Caudate nucleus (tissue), 63 donors: ENCODE measurements at places on chromosomes 7 and 10.

DNA sequence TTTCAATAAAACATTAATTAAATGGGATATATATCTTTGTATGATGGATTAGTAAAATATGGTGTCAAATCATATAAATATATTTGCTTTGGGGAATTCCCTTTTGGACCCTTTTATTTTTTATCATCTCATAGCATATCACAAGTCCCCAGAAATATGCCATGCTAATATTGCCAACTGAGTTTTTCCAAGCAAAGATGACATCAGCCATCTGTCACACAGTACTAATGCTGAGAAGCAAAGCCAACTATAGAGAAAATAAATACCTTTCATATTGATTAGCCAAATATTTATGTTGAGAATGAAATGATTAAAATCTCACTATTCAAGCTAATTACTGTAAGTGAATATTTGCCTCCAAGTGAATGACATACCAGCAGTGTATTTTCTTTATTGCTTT is 575.3 kb downstream of the ETV1 start:
- DNase-seq: no peak

DNA sequence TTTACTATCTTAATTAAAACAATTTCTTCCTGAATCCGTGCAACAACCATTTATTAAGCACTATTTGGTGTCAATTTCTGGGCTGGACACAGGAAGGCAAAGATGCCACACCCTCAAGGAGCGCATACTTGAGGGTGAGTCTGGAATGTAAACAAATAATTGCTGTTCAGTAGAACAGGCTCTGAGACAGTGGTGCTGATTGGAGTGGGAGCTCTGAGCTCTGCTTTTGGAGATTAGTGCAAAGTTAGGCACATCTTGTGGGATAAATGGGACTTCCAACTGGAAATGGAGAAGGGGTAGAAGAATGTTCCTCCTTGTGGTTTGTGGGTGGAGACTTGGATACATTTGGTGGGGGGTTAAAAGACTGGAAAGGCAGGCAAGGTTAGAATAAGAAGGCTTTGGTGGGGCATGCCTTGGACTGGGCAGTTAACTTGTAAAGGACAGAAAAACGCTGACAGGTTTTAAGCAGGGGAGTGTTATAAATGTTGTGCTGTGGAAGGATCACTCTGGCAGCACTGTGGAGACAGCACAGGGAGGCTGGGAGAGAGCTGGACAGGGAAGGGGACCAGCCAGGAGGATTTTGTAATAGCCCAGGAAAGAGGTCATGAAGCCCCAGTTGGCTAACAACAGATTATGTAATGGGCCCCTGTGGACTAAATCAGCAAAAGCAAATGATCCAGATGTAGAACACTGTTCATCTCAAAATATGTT is 80.7 kb downstream of the ZNF365 start:
- no peak for DNase-seq

DNA sequence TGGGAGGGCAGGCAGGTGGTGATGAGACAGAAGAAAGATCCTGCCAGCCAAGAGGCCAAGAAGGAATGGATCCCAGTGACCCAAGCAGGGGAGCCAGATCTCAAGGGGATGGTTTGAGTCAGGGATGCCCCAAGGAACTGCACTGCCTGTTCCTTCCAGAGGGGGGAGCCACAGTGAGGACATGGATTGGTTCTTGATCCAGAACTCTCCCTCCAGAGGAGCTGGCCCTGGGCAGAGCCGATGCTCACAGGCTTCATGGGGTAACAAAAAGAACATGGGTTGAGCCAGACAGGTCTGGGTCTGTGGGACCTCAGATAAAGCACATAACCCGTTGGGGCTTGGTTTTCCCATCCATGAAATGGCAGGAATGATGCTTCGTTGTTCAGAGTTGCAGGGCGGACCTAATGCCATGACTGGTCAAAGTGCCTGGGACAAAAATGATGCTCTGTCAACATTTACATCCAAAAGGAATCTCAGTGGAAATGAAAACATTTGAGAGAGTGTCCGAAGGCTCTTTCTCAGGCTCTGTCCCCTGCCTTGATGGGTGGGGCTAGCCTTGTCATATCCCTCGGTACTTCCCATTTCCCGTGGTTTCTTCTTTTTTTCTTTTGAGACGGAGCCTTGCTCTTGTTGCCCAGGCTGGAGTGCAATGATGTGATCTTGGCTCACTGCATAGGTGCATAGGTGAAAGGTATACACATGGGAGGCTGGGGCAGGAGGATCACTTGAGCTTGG is 4.7 kb upstream of the DENND2A start:
- DNase-seq: no peak

DNA sequence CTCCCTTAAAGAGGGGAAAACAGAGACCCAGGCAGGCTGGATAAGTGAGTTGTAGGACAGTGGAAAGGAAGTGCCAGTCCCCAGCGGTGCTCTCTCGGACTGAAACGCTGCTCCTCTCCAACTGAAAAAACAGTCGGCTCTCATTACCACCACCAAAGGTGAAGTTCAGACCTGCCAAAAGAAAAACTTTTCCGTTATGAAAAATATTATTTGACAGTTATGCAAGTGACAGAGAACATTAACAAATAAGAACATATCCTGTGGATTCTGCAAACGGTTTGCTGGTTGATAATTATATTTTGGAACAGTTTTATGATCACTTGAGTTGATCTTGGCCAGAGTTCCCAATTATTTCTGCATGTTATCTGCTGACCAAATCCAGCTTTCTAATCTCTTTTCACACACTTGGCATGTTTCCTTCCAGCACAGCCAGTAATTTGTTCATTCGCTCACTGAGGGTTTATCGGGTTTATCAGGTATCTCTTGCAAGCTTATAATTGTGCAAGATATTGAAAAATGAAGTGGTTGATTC is 82.6 kb downstream of the PTPRE start:
- no peak for DNase-seq

DNA sequence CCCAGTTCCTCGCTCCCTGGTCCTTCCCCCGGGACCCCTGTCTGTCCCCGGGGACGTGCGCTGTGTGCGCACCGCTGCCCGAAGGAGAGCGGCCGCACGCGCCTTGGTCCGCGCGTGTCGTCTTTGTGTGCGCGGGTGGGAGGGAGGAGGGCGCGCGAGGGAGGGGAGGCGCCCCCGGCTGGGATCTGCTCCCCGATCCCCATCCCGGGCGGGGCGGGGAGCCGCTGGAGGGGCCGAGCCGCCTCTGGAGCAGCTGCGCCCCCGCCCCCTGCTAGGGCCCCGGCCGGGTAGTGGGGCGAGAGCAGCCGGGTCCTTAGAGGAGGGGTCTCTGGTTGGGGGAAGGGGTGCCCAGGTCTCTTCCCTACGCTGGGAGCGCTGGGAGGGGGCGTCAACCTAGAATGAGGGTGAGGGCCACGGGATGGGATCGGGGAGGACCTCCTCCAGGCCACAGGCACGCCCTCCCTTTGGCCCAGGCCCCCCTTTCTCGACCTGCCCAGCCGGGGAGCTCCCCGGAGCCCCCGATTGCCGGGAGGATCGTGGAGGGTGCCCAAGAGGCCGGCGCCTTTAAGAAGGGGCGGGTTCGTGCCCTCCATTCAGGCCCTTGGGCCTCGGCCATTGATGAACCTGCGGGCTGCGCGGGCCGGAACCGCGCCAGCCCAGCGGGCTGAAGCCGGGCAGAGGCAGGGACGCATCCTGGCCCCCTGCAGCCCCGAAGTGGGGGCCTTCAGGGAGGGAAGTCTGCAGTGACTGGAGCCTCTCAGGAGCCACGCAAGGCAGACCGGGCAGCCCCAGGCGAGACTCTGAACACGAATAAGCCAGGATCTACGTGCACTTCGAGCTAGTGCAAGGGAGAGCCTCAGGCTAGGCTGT is 678 bp downstream of the SH2B2 start:
- no peak for DNase-seq

- no peak for DNase-seq
Measured at GRCh38 chr10:132987671-132988571, 45.6 kb upstream of the CFAP46 start.

DNA sequence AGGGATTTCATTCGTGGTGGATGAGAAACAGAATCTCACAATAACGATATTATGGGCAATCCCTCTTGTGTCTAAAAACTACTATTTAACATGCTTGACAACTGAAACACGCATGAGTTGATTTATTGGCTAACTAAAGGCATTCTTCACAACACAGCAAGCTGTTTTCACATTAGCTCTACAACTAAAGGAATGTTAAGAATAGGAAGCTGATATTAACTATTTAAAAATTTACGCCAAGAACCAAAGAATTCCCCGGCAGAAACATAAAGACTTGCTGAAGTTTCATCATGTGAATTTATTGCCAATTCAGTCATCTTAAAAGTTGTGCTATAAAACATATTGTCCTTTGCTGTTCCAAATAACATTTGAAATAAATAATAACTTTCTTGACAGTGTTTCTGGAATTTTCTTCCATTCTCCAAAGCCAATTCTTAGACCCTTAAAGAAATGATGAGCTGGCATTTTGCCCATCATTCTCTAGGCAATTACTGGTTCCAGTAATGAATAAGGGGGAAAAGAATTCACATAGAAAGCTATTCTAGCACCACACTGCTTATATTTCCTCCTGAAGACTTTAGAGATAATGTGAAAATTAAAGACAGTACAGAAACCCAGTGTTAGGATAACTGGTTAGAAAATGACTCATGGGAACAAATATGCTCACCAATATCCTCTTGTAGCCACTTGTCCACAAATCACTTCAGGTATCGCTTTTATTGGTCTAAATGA is 233.1 kb downstream of the PARD3 start:
- no peak for DNase-seq

- no peak for DNase-seq
Measured at GRCh38 chr7:132072873-132073272, 503.4 kb downstream of the PLXNA4 start.

- no peak for DNase-seq
Measured at GRCh38 chr7:144936314-144936713, 100.5 kb upstream of the TPK1 start.

- no peak for DNase-seq
Measured at GRCh38 chr10:122258136-122259074, 12.7 kb upstream of the BTBD16 start.

DNA sequence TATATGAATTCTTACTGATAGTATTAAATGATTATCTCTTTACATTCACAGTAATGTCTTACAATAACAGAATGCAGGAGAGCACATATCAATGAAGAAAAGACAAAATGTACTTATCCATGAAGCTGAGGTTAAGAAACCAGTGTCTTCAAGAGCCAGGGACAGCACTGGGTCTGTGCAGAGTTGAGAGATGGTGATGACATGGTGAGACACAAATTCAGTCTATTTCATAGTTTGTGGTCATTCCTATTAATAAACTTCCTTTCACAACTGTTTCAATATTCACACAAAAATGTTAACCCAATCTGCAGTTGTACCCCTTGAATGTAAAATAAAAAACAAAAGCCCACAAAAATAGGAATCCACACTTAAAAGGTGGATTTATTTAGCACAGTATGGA is 5.3 kb upstream of the MAGI2 start:
- DNase-seq: no peak

DNA sequence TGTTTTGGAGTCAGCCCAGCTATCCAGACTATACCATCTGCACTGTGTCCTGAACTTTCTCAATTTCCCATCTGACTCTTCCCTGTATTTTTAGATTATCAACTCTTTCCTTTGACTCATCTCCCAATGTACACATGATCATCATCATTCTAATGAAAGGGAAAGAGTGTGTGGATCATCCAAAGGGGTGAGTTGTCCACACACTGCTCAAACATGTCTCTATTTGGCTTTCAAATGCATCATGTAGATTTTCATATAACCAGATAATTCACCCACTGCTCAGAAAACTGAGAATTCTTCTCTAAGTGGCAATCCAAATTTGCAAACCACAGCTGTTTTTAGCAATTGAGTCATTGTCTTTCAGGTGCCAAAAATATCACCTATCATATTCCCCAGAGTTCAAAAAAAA is 190.2 kb upstream of the HPS1 start:
- DNase-seq: no peak

DNA sequence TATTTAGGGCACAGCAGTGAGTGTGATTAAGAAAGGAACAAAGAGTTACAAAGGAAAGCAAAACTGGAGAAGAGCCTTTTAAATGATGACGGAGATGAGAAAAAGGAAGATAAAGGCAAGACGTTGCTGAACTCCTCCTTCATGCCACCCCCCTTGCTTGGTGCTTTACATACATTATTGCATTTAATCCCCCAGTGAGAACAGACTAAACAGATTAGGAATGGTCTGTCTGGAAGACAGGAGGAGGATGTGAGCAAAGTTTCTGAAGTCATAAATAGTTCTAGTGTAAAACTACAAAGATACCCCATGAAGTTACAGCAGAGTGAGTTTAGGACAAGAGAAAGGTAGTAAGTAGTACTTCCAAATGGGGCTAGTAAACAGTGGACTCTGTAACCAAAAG is 113.5 kb downstream of the PLCE1 start:
- DNase-seq: no peak

GRCh38 chr10:69874449-69874848 is 72.7 kb downstream of the COL13A1 start:
- no peak for DNase-seq

DNA sequence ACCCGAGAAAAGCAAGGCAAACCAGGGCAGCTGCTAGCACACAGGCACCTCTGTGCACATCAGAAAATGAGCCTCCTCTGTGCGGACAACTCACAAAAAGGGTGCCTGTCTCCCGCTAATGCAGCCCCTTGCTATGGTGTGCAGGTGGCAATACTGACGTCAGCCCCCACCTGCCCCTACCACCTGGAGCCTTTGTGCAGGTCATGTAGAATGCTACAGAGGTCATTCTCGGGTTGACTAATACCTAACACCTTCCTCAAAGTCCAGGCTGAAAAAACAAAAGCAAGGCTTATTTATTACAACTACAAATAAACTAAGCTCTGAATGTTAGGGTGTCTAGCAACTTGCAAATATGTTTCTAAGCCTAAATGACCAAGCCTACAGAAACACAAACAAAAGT is 13.9 kb downstream of the PIP4K2A start:
- no peak for DNase-seq

DNA sequence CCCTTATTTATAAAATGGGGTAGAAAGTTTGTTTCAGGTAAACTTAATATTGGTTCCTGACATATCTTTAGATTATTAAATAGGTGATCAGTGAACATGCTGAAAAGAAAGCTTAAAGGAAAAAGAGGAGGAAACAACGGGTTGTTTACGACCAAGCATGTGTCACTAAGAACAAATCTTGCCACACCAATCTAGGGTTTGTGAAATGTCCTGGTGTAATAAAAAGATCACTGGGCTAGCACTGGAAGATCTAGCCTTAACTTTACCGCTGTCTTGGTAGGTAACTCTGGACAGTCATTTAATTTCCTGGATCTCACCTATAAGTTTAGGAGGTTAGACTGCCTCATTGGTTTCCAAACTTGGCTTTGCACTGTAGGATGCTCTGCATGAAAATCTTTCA is 19.0 kb downstream of the VPS26A start:
- DNase-seq: no peak

GRCh38 chr10:3720228-3721019 is 64.6 kb downstream of the KLF6 start:
- DNase-seq: no peak

DNA sequence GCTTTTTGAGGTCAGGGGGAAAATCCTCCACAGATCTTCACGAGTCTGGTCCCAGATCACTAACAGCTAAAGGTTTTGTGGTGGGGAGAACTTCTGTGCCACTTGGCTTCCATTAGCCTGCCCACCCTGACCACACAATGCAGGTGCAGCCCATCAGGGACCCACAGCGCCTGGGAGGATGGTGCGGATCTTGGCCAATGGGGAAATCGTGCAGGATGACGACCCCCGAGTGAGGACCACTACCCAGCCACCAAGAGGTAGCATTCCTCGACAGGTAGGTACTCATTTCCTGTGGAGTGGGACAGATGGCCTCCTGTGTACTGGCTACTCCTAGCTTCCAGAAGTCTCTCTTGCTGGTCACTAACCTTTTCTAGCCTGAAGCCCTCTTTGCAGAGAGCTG is 1.5 kb downstream of the FAM241B start:
- DNase-seq: no peak
